Activated T-helper 1 cell treated with anti-CD3 and anti-CD28 coated beads, Interleukin-12 subunit alpha, Interleukin-12 subunit beta, Interleukin-2, Interleukin-4 antibody, amounts not matched to agents 30 ng/mL and 10 ng/mL and 1 ng/mL, durations not matched to agents 14 hours and 24 hours and 36 hours (primary cell): ENCODE measurements at places on chromosomes 12 and 14. TPM values are rescaled to one million over a fixed set of nuclear protein-coding genes. Genes with fewer than 3 reads are reported as not detected.

DNA sequence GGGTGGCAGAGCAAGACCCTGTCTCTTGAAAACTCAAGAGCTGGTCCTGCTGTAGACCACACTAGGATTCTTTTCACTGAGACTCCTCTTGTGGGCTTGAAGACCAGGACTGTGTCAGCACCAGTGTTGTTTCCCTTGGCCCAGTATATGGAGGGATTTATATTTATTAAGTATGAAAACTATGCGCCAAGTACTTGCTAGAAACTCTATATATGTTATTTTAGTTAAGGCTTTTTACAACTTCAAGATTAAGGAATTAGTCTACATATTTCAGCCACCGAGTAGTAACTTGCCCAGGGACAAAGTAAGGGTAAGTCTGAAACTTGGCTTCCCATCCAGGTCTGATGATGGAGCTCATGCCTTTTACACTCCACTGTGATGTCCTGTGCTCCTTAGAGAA, 488.4 kb downstream of the PCNX1 start:
- no peak for DNase-seq

DNA sequence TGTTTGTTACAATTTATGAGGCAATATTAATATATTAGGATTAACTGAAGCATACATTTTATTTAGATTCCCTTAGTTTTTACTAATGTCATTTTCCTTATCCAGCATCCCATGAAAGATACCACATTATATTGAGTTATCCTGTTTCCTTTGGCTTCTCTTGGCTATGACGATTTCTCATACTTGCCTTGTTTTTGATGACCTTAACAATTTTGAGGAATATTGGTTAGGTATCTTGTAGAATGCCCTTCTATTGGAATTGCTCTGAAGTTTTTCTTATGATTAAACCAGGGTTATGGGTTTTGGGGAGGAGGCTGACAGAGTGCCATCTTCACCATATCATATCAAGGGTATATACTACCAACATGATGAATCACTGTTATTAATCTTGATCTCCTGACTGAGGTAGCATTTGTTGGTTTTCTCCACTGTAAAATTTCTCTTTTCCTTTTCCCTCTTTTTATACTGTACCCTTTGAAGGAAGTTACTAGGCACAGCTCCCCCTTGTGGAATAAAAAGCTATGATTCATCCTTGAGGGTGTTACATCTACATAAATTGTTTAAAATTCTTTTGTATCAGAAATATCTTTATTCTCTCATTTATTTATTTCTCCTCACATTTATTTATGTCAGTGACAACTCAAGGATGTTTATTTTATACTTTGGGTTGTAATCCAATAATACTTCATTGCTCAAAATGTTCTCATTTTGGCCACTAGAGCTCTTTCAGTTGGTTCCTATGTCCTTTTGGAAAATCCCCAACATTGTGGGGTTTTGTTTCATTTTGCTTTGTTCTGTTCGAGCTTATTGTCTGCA, 239.0 kb downstream of the SLC16A7 start:
- no peak for DNase-seq

DNA sequence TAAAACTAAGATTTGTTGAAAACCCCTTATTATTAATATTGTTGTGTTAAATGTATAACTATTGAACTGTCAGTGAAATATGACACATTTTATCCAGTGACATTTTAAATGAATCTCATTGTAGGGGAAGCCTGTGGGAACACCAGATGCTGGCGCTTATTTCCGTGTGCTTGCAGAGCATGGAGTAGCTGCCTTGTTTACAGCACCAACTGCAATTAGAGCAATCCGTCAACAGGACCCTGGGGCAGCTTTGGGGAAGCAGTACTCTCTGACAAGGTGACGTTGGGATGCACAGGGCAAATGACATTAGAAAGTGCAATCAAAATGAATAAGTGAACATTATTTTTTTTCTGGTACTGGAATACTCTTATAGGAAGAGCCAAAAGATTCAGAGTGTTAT, 96.8 kb downstream of the ACSS3 start:
- no peak for DNase-seq

DNA sequence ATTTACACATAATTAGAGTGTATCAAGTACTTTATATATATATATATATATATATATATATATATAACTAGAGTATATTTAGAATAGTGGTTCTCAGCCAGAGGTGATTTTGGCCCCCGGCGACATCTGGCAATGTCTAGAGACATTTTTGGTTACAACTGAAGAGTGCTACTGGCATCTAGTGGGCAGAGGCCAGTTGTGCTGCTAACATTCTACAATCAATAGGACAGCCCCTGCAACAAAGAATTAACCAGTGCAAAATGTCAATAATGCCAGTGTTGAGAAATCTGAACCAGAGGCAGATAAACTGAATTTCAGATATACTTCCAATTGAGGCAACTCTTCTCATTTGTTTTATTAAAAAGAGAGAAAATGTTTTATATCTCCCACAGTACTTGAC, 8.9 kb downstream of the GTF2A1 start:
- no peak for DNase-seq

- DNase-seq = no peak
Observed at GRCh38 chr12:47835831-47836155, 16.1 kb upstream of the HDAC7 start.

GRCh38 chr14:100312877-100313400, 6.7 kb upstream of the SLC25A29 start:
- DNase-seq = no peak

GRCh38 chr14:97366400-97366799, 569.2 kb downstream of the VRK1 start:
- no peak for DNase-seq

GRCh38 chr12:44859998-44860689, 16.0 kb downstream of the NELL2 start:
- no peak for DNase-seq

DNA sequence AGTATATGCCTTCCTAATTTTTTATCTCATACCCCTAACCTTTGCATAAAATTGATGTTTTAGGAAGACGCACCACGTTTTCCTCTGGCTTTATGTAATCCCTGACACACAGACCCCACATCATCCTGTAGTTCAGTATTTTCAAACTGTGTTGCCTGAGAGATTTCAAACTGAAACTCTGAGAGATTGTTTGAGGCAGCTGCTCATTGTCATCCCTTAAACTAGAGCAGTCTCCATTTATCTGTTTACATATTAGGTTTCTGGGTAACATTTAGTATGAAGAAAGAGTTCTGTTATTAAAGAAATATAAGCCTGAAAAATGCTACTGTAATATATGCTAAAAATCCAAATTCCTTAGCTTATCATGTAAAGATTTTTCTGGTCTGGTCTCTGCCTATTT, 24.3 kb downstream of the MNAT1 start:
- DNase-seq = no peak

DNA sequence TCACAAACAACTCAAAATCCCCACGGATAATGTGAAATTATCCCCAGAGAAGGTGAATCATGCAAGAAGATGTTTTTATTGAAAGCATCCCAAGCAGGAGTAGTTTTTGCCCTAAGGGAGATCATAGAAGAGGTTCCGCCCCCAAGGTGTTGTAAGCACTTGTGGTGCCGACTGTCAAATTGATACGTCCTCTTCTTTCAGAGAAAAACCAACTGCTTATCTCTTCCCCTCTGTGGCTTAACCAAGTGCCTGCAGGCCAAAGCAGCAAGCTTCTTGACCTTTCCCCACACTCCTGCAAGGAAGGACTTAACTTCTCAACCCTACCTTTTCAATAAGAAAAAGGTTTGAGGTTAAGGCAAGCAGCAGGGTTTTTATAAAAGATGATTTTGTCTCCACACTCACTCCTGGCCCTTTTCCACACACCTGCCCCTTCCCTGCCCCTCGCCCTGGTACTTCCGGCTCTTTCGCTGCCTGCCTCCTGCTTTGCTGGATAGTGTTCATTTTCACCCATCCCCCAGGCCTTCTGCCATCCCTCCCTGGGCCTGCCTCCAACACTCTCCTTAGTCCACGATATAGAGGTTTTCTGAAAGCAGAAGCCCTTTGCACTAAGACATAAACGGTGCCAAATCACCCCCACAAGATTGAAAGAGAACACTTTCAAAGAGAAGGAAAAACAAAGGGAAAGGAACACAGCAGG, 114.5 kb downstream of the EGLN3 start:
- no peak for DNase-seq

GRCh38 chr14:80313806-80314205, 102.5 kb upstream of the DIO2 start:
- no peak for DNase-seq

DNA sequence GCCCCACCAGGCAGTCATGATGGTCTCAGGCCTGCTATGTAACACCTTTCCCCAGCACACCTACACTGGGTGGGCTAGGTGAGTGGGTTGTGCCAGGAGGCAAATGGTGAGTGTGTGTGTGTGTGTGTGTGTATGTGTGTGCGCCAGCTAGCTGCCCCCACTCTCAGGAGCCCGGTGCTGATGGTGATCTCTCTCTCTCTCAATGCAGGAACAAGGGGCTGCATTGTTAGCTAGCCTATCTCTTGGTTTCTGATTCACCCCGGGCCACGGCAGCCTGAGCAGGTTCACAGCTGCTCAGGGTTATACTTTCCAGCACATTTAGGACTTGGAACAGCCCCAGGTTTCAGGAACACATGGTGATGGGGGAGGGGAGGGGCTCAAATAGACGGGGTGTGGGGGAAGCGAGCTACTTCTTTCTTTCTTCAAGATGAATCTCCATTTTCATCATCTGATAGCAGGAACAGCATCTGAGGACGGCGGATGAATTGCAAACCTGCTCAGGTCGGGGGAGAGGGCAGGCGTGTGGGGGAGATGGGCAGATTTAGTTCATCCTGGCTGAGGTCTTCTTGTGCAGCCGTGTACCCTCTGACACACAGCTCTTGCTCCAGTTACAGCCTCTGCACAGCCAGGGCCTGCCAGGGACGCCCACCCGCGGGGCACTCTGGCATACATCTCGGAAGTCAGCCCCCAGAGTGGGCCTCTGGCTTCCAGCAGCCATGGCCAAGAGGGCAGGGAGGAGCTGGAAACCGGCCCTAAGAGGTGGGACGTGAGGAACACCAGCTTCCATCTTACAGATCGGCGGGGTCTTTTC, 137.6 kb downstream of the ZFP36L1 start:
- DNase-seq = no peak

- no peak for DNase-seq
Observed at GRCh38 chr14:65853407-65853955, 441.0 kb downstream of the FUT8 start.

- no peak for DNase-seq
Observed at GRCh38 chr12:49365542-49365941, 1.7 kb upstream of the SPATS2 start.

- DNase-seq = no peak
Observed at GRCh38 chr12:93759512-93760081, 82.4 kb downstream of the CRADD start.

- DNase-seq = no peak
Observed at GRCh38 chr14:104588066-104588857, 8.7 kb downstream of the C14orf180 start.

GRCh38 chr12:77368379-77368778, 303.0 kb upstream of the E2F7 start:
- DNase-seq = no peak

DNA sequence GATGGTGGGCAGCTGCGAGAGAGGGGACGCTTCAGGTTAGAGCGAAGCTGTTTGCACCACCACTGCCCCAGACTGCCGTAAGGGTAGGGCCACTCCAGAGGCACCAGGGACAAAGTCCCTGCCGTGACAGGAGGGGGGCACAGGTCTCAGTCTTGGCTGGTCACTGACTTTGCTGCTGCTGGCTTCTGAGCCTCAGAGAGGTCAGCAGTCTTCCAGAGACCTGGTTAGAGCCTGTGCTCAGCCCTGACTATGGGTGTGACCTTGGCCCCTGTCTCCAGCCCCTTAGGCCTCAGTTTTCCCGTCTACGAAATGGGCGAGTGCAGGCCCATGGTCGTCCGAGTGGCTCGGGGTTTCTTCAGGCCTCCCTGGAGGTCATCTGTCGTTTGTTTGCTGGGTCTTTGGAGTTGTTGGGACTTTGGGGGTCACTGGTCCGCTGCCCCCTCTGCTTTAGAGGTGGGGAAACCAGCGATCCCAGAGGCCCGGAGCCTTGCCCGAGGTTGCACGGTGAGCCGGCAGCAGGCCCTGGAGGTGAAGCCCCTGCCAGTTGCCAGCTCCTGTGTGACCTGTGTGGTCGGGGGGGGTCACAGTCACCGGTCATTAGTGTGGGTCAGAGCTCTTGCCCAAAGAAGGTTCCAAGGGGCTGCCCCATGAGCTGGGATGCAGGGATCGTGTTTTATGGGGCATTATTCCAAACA, 15.3 kb downstream of the MEG3 start:
- DNase-seq = no peak

GRCh38 chr12:65944637-65945036, 120.4 kb downstream of the HMGA2 start:
- no peak for DNase-seq

Gene FOXG1
- not detected in 2 replicates for total RNA-seq

Gene C3AR1
- total RNA-seq = 0.60 and 0.71 TPM in 2 replicates

Gene CBLN3
- 5.2 and 5.5 TPM in 2 replicates for total RNA-seq

Gene HRK
- not detected in 2 replicates for total RNA-seq

Gene BTG1
- total RNA-seq = 86.4 and 87.9 TPM in 2 replicates

Gene KRT73
- not detected in 2 replicates for total RNA-seq

Gene COX8C
- total RNA-seq = not detected in 2 replicates

Gene HCAR3
- total RNA-seq = 0.62 and 0.66 TPM in 2 replicates

Gene TBX5
- not detected in 2 replicates for total RNA-seq

Gene SLC7A8
- total RNA-seq = not detected in 2 replicates
